ENCODE measurements at places on chromosomes 16 and 17.
A peak's percentile ranks its signal among the peaks of the same experiment; 100 is the strongest.

GRCh38 chr17:45332989-45333701 lies 16.3 kb upstream of the MAP3K14 start:
- DNase-seq = no peak

DNA sequence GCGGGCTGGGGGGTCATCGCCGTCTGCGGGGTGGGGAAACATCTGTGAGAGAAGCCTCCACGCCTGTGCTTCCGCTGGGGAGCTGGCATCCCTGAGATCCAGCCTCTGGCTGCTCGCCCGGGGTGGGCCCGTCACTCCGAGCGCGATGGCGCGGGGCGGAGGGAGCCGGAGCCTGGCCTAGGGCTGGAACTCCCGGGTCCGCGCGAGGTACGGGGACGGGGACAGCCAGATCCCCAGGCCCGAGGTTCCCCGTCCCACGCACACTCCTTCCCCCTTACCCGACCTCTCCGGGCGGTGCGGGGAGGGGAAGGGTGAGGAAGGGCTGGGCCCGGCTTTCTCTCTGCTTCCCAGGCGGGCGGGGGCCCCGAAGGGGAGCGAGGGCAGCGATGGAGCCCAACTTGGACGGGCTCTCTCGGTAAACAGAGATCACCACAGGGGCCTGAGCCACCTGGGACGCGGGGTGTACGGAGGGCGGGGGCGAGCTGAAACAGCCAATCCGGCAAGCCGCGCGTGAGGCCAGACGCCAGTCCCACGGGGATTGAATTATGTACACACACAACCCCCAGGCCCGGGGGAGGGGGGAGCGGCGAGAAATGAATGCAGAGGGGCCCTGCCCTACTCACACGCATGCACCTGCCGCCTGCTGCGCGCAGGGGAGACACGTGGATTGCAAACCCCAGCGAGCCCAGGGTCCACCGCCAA lies at the start of gene SLC16A11:
SLC16A11 (minus strand) TSS at position 596 of the 702 bp plus-strand sequence; CDS start at position 17, 579 bp downstream.
- no peak for DNase-seq

- DNase-seq = peak; percentile 47
Measured at GRCh38 chr17:79009397-79010303, at the start of gene CANT1. CANT1 (minus strand) TSS chr17:79009764; CDS start chr17:78997622, 12,142 bp downstream.

GRCh38 chr16:85912211-85912974 lies 13.4 kb downstream of the IRF8 start:
- no peak for DNase-seq

DNA sequence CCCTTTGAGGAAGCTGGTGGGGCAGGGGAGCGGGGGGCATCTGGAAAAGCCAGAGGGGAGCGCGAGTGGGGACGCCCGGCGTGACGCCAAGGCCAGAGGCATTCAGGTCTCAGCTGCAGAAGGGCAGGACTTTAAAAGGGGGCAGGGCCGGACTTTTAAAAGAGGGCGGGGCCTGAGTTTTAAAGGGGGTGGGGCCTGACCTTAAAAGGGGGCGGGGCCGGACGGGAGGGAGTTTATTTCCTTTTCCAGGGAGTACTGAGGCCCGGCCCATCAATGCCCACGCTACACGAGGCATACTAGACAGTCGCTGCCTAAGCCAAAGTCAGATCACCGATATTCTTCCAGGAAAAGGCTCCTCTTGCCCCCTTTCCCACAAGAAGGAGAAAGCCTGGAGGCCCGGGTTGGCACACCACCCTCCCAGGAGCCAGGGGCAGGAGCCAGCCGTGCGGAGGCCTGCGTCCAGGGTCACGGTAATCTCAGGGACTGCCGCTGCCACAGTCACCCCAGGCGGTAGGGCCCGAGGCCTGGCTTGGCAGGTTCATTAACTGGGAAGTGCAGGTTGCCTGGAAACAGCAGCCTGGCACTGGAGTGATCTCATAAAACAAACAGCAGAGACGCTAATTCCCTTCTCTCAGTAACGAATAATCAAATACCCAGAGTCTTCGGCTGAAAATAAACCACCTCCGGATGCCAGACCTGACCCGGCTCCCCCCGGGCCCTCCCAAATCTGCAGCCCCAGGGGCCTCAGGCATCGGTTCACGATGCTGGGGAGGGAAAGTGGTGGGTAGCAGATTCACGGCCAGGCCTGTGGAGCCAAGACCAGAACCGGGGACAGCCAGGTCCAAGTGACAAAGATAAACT lies 90.7 kb downstream of the TIMM22 start:
- no peak for DNase-seq

GRCh38 chr16:67015313-67015731 lies 13.6 kb upstream of the CBFB start:
- DNase-seq = no peak

DNA sequence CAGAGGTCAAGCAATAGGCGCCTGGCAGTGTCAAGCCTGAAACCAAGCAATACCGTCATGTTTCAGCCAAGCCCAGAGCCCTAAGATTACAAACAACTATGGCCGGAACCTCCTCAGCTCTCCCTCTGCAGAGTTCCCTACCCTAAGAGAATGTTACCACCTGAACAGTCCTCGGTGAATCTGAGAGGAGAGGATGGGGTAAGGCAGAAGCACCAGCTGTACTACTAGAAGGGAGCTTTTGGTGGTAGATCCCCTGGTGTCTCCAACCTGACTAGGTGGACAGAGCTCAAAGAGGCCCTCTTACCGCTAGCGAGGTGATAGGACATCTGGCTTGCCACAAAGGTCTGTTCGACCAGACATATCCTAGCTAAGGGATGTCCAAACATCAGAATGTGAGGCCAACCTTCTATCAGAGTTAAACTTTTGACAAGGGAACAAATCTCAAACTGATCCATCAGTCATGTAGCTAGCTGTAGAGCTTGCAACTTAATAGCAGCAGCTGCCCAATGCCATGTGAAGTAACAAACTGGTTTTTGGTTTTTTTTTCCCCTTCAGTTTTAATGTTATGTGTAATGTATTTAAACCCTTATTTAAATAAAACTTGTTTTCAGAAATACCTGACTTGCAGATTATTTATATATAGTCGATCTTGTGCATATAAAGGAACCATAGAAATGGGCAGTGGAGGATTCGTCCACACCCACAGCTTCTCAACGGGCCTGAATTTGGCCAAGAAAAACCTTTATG lies 2.5 kb downstream of the EIF1 start:
- no peak for DNase-seq

- DNase-seq = no peak
Measured at GRCh38 chr17:488993-489757, 136.6 kb upstream of the RPH3AL start.

GRCh38 chr17:47726796-47727703 lies 6.0 kb upstream of the TBX21 start:
- no peak for DNase-seq

GRCh38 chr17:45998987-45999899 lies at the start of gene STH:
STH (plus strand) TSS chr17:45999250; CDS start chr17:45999280, 30 bp downstream.
- DNase-seq = no peak

GRCh38 chr17:9273428-9274391 lies 252.4 kb downstream of the NTN1 start:
- DNase-seq = peak; percentile 7

DNA sequence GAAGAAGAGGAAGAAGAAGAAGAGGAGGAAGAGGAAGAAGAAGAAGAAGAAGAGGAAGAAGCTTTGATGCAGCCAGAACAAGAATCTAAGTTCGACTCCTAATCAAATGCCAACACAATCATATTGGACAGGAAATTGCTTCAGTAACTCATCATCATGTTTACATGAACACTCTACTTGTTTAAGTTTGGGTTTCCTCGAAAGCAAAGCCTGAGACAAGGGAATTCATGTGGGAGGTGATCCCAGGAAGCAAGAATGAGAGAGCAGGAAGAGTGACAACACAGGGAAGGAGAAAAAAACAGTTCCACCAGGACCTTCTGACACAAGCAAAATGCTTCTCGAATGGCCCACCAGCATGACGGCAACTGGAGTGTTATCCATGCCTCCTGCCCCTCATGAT lies 279.0 kb downstream of the PMP22 start:
- DNase-seq = no peak

DNA sequence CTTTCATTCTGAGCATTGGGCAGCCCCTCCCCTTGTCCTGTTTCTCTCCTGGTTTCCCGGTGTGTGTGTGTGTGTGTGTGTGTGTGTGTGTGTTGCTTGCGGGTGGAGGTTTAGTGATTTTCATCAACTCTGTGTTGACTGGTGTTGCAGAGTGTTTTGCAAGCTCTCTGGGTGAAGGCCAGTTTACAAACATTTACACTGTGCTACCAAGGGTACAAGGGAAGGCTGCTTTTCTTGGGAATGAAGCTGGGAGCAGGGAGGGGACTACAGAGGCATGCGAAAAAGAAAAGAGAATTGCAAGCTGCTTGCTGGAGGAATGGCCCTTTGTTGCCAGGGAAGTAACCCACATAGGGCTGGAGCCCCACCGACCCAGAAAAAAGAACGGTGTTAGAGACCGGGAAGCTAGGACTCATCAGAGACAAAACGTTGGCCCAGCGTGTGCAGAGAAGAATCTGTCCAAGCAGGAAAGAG lies 29.6 kb downstream of the HS3ST3B1 start:
- DNase-seq = no peak

- DNase-seq = no peak
Measured at GRCh38 chr17:30132615-30133014, 16.0 kb downstream of the NSRP1 start.

GRCh38 chr17:77590951-77591735 lies 367.4 kb upstream of the TNRC6C start:
- no peak for DNase-seq

GRCh38 chr16:87043231-87044031 lies 273.8 kb downstream of the C16orf95 start:
- DNase-seq = no peak

- DNase-seq = no peak
Measured at GRCh38 chr16:50006964-50007363, 18.1 kb upstream of the CNEP1R1 start.

GRCh38 chr16:13014476-13014875 lies 113.1 kb downstream of the SHISA9 start:
- DNase-seq = no peak

DNA sequence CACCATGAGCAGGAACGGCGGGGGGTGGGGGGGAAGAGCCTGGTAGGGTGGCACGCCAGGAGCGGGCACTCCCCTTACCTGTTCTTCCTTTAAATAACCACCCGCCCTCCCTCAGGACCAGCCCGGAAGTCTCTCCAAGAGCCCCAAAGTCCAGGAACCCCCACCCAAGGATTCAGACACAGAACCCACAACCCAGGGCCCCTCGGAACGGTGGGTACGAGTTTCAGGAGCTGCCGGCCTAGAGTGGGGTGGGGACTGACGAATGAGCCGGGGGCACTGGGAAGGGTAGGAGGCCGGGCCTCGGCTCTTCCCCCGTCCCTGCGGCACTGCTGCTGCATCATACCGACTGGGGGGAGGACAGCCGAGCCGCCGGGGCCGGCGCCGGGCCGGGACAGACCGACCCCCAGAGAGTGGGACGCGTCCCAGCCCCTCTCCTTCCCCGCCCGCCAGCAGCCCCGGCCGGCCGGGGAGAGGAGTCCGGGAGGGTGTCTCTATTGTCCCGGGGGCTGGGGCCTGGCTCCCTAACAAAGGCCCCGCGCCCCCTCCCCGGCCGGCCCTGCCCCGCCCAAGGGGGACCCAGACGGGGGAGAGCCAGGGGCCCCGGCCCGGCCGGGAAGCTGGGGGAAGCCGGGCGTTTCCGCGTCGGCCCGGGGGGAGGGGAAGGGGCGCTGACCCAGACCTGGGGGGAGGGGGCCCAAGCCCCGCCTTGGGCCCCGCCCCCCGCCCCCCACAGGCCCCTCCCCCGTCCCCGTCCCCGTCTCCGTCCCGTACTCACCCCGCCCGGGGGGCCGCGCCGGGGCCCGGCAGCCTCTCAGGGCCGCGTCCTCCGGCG lies 747 bp downstream of the ATXN7L3 start:
- DNase-seq = peak; percentile 15

- no peak for DNase-seq
Measured at GRCh38 chr16:65000654-65001053, 121.2 kb downstream of the CDH11 start.

DNA sequence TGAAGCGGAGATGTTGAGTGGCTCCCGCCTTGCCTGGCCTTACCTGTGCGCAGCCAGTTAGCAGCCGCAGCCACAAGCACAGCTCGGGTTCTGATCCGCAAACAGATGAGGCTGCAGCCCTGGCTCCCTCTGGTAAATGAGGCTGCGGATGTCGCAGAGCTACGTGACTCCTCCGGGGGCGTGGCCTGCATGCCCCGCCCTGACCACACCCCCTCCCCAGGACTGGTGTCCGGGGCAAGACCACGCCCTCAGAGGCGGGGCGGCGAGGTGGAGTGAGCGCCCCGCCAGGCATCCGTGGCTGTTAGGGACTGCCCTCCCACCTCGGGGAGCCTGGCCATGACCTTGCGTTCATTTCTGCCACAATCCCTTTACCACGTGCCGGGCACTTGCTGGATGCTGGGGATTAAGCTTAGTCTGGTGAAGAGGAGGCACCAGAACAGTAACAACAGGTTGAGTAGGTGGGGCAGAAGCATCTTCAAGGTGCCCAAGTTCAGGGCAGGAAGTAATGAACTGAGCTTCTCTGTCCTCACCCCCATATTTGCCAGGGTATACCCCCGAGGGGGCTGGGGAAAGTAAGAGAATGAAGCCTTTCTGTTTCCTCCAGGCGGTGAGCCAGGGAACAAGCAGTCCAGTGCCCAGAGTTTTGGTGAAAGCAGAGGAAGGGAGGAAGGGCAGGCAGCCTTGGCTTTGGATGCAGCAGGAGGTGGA lies at the start of gene ALDOC:
ALDOC (minus strand) TSS at position 138 of the 708 bp plus-strand sequence. CDS start 1,363 bp downstream, outside the sequence.
- peak; percentile 95 for DNase-seq

DNA sequence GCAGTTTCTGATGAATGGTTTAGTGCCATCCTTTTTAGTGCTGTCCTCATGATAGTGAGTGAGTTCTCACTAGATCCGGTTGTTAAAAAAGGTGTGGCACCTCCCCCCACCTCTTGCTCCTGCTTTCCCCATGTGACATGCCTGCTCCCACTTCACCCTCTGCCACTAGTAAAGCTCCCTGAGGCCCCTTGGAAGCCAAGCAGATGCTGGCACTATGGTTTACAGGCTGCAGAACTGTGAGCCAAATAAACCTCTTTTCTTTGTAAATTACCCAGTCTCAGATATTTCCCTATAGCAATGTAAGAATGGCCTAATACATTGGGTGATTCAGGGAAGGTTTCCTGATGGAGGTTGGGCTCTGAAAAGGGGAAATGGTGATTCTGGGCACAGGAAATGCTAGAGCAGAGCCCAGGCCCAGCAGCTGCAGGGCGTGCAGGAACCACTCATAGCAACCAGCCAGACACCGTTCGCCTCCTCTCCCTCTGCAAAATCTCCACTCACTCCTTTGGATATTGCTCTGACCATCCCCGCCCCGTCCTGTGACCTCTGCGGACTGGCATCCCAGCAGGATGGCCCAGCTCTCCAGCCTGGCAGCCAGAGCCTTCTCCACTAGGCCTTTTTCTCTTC lies 2.6 kb upstream of the ADORA2B start:
- no peak for DNase-seq

DNA sequence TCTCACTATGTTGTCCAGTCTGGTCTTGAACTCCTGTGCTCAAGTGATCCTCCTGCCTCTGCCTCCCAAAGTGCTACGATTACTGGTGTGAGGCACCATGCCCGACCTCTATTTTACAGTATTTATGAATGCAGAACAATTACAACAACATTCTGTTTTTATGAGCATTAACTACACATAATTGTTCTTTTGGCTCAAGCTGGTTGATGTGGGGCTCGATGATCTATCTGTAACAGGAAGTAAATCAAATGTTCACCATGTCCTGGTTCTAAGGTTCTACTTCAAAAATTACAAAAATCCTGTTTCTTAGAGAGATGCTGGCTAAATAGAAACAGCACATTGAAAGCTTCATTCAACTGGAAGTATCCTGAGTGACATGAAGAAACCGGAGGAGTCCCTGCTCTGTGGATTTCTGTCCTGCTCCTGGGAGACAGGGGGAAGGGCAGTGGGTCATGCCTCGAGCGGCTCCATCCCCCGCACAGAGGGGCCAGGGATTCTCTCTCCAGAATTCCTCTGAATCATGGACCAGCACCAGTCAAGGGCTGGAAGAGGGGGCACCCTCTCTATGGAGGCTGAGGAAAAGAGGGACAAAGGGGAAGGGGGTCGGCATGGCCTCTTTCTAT lies 31.5 kb downstream of the FA2H start:
- DNase-seq = no peak
